ENCODE measurements at places on chromosomes 7 and 10.
A peak's percentile ranks its signal among the peaks of the same experiment; 100 is the strongest.

DNA sequence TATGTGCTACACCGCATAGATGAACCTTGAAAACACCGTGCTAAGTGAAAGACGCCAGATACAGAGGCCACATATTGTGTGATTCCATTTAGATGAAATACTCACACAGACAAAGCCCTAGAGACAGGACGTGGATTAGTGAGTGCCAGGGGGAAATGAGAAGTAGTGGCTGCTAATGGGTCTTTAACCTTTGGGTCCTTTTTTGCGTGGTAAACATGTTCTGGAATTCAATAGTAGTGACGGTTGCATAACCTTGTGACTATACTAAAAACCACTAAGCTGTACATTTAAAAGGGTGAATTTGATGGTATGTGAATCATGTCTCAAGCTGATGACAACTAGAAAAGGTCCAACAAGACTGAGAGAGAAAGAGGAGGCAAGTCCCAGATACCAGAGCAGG is 15.6 kb downstream of the SMKR1 start:
- no peak for DNase-seq

DNA sequence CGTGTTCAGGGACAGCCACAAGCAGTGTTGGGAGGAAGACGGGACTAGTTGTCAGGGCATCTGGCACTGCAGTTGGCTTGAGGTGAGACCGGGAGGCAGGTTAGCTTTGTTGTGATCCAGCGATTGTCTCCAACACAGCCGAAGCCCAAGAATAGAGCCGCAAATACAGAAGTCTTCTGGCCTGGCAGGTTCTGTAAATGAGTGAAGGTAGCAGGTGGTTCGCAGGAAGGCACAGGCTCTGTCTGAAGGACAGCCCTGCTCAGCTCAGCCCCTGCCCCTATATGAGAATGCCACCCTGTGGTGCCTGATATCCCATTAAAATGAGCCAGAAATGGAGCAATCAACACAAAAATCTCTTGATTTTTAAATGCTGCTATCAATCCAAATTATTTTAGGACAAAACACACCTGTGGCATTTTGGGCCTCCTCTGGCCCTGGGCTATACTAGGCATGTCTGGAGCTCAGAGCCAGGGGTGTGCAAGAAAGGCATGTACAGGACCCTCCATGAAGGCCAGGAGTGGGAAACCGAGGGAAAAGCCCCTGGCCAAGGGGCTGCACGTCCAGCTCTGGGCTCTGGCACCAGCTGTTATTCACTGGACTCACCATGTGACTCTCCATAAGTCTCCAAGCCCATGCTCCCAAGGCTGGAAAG is 11.2 kb upstream of the C10orf71 start:
- no peak for DNase-seq

- DNase-seq, result peak; percentile 85
Measured at GRCh38 chr10:13758312-13758711, 171.5 kb downstream of the PRPF18 start.

GRCh38 chr10:88118729-88119128 is 255.3 kb downstream of the PTEN start:
- DNase-seq, result peak; percentile 45

DNA sequence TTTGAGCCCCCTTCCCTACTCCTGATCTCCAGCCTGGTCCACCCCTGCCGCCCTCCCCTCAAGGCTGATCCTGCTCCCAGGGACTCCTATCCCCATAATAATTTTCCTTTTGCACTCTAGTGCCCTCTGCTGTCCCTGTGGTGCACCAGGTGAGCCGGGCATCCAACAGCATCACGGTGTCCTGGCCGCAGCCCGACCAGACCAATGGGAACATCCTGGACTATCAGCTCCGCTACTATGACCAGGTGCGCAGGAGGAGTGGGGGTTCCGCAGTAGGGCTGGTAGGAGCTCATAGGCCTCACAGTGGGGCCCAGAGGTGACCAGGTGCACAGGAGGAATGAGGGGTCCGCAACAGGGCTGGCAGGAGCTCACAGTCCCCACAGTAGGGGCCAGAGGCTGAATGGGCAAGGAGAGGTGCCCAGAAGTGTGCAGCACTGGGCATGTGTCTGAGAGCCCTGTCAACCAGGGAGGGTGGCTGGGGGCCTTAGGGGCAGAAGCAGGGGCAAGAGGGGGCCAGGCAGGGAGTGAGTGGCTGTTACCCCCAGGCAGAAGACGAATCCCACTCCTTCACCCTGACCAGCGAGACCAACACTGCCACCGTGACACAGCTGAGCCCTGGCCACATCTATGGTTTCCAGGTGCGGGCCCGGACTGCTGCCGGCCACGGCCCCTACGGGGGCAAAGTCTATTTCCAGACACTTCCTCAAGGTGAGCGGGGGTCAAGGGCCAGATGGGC is 11.7 kb downstream of the EPHB6 start:
- DNase-seq, result no peak

GRCh38 chr10:129945941-129946760 is 17.9 kb downstream of the EBF3 start:
- no peak for DNase-seq

- peak; percentile 24 for DNase-seq
Measured at GRCh38 chr7:116122972-116123595, 87.3 kb upstream of the TES start.

DNA sequence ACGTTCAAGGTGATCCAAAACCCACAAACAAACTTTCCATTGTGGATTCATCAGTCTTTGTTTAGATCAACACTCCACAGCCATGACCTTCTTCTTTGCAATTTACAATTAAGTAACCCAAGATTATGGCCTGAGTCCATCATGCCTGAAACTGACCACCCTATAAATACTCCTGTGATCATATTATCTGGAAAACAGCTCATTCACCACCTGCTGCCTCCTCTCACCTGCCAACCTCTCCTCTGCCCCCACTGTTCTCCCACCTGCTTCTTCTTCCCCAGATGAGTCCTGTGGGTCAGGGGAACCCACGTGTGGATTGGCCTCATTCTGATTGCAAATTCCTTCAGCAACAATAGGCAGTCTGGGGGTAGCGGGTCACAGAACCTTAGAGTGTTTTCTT is 81.4 kb downstream of the ABLIM1 start:
- DNase-seq, result peak; percentile 6

GRCh38 chr7:117666031-117666430 is 186.2 kb downstream of the CFTR start:
- DNase-seq, result peak; percentile 21

DNA sequence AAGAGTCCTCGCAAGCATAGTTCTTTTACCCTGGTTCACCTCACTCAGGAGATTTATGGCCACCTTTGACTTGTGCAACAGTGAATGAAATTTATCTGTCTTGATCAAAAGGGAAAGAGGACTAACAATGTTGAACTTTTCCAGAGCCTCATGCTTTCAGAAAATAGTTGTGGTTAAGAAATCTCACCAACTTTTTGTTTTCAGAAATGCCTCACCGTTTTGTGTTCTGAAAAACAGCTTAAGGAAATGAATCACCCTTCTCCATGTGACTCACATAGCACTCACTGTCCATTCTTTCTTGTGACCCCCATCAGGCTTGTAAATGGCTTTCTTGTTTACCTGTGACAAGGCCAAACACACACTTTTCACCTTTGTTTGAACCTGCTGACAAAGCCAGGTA is 148.6 kb upstream of the FAM3C start:
- peak; percentile 98 for DNase-seq

GRCh38 chr10:54203401-54203800 is 597.6 kb downstream of the PCDH15 start:
- no peak for DNase-seq

DNA sequence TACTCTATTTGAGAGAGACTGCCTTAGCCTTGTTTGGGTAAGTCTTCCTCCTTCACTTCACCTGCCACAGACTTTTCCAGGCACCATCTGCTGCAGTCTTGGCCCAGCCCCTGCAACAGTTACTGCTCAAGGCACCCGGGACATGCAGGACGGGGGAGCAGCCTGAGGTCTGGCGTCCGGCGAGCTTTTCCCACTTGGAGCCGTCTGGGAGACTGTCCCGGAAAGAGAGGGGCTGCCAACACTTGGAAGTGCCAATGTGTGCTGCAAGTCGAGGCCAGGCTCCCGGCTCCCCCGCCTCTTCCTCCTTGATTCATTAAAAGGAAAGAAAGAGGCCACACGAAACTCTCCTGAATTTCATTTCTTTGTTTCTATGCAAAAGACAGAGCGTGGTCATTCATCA is 13.7 kb downstream of the HTRA1 start:
- DNase-seq, result no peak

GRCh38 chr7:149559711-149560110 is 62.1 kb upstream of the ZNF746 start:
- peak; percentile 45 for DNase-seq

DNA sequence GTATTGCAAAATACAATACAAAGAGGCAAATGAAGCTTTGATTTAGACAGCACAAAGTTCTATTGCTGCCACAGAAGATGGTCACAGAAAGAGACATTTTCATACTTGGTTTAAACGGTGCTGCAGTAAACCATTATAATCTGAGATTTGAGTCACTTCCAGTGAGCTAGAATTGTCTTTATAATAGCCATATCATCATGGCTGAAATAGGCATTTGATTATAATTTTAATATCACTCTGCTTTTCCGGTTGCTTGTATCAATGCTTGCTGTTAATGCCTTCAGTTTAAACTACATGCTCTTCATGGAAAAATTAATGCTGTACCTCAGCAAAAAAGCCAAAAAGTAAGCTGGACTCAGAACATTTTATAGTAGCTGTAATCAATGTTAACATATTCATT is 48.5 kb downstream of the CPEB3 start:
- no peak for DNase-seq

GRCh38 chr10:90470966-90471365 is 386.9 kb downstream of the HTR7 start:
- DNase-seq, result no peak

GRCh38 chr10:24415455-24416125 is 206.7 kb downstream of the KIAA1217 start:
- DNase-seq, result peak; percentile 27

- no peak for DNase-seq
Measured at GRCh38 chr10:50498465-50498864, 125.3 kb downstream of the SGMS1 start.
